ENCODE measurements at places on chromosomes 2 and 18.

GRCh38 chr18:74228312-74228711 is 63.5 kb downstream of the CYB5A start:
- no peak for DNase-seq

DNA sequence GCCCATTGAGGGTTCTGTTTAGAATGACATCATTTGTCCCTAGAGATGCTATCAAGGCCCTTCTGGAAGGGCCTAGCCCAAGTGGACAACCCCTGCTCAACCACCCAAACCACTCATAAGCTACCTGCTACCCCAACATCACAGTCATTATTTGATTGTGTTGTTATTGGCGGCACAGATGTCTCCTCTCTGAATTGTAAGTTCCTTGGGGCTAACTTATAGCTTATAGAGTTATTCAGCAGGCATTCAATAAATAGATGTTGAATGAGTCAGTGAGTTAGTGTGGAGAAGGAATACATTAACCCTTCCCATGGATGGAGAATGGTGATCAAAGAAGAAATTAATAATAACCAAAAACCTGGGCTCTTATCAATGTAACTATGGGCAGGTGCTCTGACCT is 80.0 kb downstream of the ACAA2 start:
- no peak for DNase-seq

- no peak for DNase-seq
Observed at GRCh38 chr2:1024981-1025380, 74.3 kb downstream of the SNTG2 start.

DNA sequence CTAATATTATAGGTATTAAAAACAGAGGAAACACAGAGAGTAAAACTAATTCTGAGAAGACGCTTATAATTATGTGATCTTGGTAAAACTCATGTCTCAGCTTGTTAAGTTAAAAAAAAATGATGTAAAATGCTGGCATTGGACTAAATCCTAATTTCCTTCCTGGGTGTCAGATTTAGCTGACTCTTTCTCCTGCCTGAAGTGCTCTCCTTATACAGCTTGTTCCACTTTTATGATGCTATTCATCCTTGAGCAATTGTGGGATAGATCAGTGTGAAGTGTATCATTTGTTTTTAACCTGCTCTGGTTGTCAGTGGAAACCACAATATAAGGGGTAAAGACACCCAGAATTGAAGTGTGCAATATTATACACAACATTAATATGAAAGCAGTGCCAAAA is 84.9 kb downstream of the EFEMP1 start:
- DNase-seq, result no peak

- no peak for DNase-seq
Observed at GRCh38 chr2:224956706-224957105, 85.6 kb downstream of the DOCK10 start.

DNA sequence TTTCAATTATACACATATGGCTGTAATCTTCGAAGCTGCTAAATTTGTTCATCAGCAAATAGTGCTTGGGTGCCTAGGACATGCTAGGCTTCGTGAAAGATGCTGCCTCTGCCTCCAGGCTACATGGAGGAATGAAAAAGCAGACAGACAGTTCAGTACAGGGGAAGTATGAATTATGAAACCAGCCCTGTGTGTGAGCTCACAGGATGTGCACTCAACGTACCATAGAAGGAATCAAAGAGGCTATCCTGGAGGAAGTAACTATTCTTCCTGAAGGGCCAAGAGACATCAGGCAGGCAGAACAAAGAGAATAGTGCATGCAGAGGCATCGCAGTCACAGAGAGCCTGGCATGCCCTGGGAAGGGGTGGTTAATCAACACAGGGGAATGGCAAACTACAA is 61.4 kb downstream of the DYM start:
- DNase-seq, result no peak

GRCh38 chr2:64644458-64645382 is 9.0 kb downstream of the SERTAD2 start:
- peak; percentile 85 for DNase-seq

DNA sequence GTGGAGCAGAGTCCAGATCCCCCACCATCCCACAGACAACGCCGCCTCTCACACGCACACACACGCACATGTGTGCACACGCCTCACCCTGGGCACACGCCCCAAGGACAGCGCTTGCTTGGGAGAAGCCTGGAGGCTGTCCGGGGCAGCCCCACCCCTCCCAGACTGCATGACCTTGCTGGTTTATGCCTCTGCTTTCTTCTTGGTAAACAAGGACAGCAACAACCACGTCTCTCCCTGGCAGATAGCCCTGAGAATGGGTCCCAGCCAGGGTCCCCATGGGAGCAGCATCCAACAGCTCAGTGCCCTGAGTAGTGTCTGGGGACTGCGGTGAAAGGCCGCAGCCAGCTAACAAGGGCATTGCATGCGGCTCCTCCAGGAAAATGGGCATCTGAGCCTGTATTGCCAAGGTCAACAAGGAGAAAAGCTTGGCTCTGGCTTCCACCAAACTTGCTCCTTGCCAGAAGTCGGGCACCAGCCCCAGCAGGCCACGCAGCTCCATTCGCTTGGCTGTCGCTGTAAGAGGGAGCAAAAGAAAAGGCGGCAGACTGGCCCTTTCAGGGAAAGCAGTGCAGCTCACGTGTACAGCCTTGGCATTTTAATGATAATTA is 234.6 kb downstream of the EIPR1 start:
- no peak for DNase-seq

- no peak for DNase-seq
Observed at GRCh38 chr2:3745920-3746319, 42.5 kb downstream of the DCDC2C start.

- peak; percentile 69 for DNase-seq
Observed at GRCh38 chr2:66526180-66526579, 91.3 kb downstream of the MEIS1 start.

DNA sequence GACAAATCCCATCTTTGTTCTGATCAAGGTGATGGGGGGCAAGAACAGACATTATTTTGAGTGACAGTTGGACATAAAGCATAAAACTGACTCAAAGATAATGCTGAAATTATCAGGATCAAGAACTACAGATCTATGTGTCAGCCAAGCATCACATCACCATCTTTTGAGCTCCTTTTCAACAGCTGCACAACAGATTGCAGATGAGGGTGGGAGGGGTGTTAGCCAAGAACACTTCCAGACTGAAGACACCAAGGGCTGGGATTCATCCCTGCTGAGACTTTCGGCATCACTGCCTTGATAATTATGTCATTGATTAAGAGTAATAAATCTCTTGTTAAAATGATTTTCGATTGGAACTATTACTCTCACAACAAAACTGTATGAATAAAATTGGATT is 191.5 kb upstream of the NETO1 start:
- DNase-seq, result no peak

DNA sequence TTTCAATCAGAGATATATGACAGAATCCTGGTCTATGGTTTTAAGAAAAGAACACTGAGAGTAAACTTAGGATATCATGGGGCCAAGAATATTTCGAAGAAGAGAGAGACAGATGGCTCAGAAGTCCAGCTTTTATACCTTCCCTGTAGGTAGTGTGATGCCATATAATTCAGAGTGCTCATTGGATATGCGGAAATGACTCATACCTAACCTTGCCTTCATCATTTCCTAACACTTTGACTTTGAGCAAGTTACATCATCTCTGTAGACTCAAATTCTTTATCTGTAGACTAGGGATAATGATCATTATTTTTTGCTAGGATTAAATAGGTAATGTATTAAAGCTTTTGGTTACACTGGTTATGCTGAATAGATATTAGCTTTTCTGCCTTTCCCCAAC is 461.6 kb upstream of the CNTNAP5 start:
- DNase-seq, result no peak

- DNase-seq, result no peak
Observed at GRCh38 chr2:217085543-217085942, 225.7 kb upstream of the TNP1 start.

GRCh38 chr2:228689053-228689452 is 507.6 kb upstream of the SPHKAP start:
- DNase-seq, result no peak

GRCh38 chr2:109558076-109558882 is 55.5 kb downstream of the SEPTIN10 start:
- DNase-seq, result no peak

DNA sequence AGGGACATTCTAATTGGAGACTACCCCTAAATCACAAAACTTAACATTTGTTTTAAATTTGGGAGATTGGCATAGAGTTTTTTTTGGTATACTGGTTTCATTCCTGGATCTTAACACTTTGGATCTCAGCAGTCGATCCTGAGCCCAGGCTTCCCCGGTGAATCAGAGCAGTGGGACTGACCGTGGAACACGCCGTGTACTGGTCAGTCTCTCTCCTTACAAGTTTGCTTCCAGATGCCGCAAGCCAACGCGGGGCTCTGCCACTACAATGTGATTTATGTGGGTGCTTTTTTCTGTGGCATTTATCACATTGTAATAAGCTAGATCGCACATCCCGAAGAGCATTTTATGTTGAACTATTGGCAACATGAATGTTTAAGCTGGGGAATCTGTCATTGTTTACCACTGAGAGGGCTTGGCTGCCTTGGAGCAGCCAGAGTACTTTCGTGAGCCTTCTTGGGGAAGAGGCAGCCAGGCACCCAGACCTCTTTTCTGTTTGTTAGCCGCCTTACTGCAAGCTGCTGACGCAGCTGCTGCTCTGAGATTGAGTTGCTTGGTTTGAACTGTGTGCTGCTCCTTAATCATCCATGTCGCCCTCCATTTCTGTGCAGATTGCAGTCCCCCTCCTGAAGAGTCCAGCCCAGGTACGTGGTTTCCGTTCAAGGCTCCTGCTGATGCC is 49.3 kb downstream of the COA5 start:
- DNase-seq, result no peak

DNA sequence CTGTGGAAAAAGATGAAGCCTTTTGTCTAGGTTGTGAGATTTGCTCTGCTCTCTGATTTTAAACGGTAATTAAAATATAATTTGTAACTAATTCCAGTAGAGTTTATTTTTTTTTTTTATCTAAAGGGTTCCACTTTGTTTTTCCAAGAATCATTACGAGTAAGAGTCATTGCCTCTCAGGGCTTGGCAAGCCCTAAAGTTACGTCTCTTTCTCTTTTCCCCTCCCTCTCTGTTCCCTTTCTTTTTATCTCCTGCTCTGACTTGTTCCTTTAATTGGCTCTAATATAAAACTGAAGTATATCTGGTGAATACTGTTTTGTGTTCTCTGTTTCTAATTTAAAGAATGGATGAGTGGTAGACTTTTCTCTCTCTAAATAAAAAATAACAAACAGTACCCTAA is 75.8 kb downstream of the CALCRL start:
- DNase-seq, result no peak

GRCh38 chr2:104432401-104432800 is 421.5 kb upstream of the POU3F3 start:
- no peak for DNase-seq

- DNase-seq, result no peak
Observed at GRCh38 chr2:85210511-85210910, 77.3 kb downstream of the TCF7L1 start.

DNA sequence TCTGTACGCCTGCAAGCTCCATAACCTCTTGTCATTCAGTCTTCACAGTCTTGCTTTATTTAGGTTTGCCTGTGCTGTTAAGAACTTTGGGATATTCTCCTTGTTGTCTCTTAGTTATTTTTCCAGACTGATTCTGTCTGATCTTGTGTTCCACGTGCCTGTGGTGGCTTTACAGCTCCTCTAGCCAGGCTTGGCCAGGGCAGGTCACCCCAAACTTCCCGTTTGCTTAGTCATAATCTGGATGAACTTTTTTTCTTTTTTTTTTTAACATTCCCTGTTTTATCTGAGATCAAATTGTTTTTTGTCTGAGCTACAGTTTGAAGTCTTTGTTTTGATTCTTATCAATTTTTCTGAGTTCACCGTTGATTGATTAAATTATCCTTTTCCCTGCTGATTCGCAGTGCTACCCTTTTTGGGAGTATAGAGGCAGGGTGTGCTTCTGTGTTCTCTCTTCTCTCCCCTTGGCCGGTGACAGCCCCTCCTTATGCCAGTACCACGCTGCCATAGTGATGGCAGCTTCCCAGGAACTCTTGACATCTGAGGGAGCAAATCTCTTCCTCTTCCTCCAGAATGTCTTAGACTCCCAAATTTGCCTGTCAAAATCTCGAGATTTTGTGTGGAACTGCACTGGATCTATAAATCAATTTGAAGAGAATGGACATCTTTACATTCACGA is 2.5 kb downstream of the SP100 start:
- peak; percentile 39 for DNase-seq

- no peak for DNase-seq
Observed at GRCh38 chr2:1739322-1739957, 4.9 kb downstream of the PXDN start.

DNA sequence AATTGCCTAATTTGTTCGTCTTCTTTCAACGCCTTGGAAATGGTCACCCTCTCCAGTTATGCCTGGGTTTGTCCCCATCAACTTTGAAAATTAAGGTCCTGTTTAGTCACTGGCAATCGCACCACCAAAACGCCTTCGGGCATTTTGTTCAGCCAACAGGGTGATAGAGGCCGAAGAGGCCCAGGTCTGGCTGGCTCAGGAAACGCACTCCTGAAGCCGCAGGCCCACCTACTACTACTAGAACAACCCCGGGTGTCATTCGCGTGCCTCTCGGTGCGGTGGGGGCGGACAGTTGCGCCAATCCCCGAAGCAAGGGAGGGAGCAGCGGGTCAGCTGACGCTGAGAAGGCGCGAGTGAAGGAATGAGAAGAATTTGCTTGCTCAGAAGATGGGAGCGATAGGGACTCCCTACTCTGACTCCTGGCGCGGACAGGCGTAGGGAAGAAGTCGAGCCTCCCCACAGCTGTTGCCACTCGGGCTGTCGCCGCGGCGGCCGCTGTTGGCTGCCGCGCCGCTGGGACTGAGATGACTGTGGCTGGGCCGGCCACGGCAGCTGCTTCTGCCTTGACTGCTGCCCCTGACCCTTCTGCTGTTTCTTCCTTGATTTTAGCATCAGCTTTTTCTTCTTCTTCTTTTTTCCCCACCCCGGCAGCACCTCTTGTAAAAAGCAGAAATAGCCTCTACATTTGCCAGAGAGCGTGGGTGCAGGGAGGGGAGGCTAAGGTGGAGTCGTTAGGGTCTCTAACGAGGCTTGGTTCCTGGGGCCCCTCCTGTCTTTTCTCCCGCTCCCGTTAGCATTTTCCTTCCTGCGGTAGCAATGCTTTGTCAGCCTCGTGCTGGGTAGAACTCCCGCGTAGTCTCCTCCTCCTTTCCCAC is 387.6 kb downstream of the FIGN start:
- DNase-seq, result peak; percentile 86

- no peak for DNase-seq
Observed at GRCh38 chr2:32200814-32201213, 35.1 kb downstream of the SLC30A6 start.

GRCh38 chr2:226963528-226963927 is 127.7 kb downstream of the RHBDD1 start:
- no peak for DNase-seq

DNA sequence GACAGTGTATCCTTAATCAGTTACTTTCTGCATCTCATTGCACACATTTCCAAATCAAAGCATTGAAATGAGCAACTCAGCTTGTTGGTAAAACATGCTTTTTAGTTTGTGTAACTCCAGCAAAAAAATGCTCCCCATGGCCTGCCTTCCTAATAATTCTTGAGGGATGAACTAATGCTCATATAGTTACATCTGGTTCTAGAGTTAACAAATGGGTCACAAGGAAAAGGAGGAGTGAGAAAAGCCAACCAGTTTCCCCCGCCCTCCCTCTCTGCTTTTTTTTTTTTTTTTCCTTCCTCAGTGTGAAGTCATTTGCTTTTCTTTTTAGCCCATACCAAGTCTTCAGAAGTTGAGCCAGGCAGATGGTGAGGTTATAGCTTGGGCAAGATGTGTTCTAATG is 231.7 kb downstream of the MTX2 start:
- DNase-seq, result no peak
